ENCODE measurements at places on chromosomes 4 and X.
A peak's percentile ranks its signal among the peaks of the same experiment; 100 is the strongest.

DNA sequence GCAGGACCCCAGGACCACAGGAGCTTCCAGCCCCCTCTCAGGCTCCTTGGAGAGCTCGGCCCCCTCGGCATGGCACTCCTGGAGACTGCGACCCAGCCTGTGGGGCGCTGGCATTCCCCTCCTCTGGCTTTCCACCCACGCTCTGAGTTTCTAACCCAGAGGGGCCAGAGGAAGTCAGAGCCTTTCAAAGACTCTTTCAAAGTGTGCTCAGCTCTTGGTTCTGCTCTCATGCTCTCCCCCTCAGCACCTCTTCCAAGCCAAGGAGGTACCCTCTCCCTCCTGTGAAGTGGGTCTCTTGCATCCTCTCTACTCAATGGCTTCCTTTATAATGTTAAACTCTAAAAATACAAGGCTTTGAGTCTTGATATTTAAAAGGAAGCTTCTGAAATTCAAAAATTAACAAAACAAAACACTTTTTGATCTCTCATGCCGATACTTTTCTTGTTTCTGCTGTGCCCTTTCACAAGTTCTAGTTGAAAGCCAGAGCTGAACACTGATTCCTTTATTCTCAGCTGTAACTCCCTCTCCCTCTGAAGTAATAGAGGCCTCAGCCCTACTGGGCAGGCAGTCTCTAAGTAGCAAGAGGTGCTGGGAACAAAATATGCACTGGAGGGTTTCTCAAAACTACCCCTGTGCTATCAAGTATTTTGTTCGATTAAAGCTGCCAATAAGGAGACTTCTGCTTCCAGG lies 82.8 kb downstream of the NAT8L start:
- DNase-seq = no peak

GRCh38 chr4:86961116-86961515 lies 26.3 kb downstream of the AFF1 start:
- DNase-seq = peak; percentile 76

DNA sequence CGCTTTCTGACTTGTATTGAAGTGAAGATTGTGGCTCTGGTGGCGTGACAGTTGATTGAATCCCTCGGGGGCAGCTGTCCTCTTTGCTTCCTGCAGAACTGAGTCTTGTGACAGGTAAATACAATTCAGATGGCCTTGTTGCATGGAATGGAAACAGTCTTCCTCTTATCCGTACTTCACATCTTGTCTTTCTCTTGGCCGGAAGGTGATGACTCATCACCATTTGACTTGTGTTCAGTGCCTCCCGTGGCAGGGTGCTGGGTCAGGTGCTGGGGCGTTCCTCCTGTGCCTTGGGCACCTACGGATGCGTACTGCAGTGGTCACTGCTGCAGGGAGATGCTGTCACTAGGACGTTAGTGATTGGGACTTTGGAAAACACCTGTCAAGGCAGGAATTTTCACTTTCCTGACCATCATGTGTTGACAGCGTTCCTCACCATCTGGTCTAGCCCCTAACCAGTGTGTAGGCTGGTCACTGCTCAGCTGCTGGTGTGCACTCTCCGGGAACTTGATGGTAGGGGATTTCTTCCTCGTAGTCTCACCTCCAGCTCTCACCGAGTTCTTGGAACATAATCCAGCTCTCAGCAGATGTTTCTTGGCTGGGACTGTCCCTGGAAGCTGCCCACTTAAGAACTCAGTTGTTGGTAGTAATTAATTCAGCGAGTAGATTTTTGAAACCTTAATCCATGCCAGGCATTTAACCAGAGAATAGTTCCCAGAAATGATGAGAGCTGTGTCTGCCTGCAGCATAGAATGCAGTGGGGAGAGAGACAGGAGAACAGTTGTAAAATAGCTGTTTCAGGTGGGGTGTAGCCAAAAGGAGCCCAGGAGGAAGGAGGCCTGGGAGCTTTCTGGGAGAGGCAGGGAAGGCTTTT lies 7.2 kb downstream of the TBC1D14 start:
- DNase-seq = peak; percentile 78

DNA sequence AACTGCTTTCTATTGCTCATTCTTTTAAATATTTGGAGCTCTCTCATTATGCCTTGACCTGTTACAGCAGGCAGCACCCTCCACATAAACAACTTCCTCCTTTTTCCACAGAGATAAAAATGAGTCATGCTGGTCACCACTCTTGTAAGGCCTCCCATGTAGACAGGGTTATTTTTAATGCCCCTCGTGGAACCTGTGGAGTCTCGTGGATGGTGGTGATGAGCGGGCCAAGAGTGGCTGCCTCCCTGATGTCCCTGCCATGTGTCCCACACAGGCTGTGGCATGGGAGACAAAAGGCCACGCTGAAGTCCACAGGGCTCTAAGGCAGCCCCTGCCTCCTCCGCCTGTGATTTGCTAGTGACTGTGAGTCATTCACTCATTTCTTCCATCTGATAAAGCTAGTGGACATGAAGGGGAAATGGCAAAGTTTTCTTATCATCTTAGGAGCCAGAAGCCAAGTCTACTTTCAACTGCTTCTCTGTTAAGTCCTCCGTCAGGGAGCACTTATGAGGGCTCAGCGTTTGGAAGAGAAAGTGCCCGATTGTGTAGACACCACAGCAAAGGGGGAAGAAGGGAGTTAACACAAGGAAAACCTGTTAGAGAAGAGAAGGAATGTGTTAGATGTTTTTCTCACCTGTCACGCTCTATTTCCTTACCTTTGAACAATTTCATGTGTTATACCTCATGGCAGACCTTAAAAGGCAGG lies 121.6 kb upstream of the FAT1 start:
- peak; percentile 98 for DNase-seq

DNA sequence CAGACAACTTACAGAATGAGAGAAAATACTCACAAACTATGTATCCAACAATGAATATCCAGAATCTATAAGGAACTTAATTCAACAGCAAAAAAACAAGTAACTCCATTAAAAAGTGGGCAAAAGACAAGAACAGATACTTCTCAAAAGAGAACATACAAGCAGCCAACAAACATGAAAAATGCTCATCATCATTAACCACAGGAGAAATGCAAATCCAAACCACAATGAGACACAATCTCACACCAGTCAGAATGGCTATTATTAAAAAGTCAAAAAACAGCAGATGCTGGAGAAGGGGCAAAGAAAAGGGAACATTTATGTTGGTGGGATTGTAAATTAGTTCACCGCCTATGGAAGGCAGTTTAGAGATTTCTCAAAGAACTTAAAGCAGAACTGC lies 150.3 kb downstream of the FGF16 start:
- DNase-seq = no peak

GRCh38 chrX:12974305-12974795 lies 560 bp upstream of the TMSB4X start:
- DNase-seq = peak; percentile 84

DNA sequence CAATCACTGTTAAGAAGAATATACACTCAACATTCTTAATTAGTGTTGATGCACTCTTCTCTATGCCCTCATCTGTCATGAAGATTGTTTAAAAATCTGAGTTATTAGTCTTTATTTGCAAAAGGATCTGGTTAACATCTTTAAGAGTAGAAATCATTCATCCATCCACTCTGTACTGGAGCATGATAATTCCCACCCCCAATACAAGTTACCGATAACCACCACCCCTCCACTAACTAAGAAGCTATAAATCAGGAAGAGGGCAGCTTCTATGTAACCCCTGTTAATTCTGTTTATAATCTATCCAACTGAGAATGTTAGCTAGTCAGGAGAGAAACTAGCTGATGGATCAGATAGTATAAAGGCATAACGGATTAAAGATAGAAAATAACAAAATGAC lies 34.5 kb downstream of the RAB28 start:
- DNase-seq = no peak

DNA sequence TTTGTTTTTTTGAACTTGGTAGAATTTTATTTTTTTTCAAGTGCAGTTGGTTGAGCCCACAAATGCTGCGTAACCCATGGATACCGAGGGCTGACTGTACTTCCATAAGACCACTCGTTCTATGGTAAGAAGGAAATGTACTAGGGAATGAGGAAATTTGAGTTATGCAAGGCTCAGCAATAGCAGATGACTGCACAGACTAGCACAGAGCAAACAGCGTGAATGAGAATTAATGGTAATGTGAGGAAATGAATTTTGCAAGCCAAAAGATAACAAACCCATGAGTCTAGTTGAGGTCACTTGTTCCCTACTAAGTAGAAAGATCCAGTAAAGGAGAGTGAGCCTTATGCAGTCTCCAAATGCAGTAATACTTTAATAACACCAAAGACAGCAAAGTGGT lies 17.4 kb downstream of the GSPT2 start:
- no peak for DNase-seq

GRCh38 chr4:179196511-179196910 lies 1754.3 kb upstream of the AGA start:
- DNase-seq = peak; percentile 95

DNA sequence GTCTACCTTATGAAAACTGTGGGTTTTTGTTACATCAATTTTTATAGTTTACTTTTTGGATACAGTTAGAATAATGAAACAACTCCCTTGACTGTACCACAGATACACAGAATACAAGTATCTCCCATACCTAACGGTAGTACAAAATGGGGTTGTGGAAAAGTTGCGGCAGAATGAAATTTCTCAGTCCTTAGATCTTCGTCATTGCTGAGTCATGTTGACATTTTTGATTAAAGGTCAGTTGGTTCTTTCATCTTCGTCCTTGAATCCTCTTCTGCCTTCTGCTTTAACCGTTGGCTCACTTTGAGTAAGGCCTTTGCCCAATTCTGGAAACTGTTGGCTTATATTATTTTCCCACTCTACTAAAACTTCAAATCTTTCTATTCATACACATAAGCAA lies 75.6 kb downstream of the TRIML1 start:
- DNase-seq = no peak

GRCh38 chr4:113383111-113383785 lies 333.8 kb downstream of the ANK2 start:
- DNase-seq = no peak

- peak; percentile 34 for DNase-seq
Measured at GRCh38 chr4:82652062-82652461, 90.3 kb upstream of the TMEM150C start.

- no peak for DNase-seq
Measured at GRCh38 chr4:27276307-27277073, 415.8 kb downstream of the STIM2 start.

DNA sequence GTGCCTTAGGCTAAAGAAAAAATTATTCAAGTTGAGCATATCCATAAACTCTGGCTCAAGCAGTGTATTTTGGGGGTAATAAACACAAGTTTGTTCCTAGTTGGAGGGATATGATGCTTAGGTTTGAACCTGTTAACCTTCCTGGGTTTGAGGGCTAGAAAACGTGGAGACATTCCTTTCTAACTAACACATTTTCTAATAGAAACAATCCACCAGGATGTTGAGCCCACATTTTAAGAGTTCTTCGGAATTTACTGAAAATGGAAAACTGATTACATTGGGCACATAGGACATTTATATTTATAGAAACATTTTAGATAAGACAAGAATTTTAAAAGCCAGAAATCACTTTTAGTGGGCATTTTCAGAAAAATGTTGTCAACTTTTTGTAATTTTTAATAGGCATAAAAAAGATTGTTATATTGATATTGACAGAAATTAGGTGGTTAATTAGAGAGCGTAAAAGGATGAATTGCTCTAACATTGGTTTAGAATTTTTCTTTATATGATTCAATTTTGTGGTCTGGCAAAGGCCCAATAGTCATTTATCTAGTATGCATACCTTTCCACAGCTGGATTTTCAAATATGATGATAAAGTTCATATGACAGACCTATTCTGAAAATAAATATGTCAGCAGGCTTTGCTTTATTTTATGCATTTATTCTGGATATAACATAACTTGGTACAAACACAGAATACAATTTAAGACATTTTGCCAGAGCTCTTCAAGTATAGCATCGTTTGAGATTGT lies 49.2 kb downstream of the CEP44 start:
- no peak for DNase-seq
